ENCODE measurements at places on chromosomes 2 and 18.

GRCh38 chr2:224287531-224287930, 114.4 kb downstream of the FAM124B start:
- DNase-seq, result no peak

- DNase-seq, result no peak
Measured at GRCh38 chr2:10467401-10467800, 19.3 kb upstream of the ODC1 start.

- DNase-seq, result no peak
Measured at GRCh38 chr18:57561728-57562423, 24.6 kb downstream of the FECH start.

DNA sequence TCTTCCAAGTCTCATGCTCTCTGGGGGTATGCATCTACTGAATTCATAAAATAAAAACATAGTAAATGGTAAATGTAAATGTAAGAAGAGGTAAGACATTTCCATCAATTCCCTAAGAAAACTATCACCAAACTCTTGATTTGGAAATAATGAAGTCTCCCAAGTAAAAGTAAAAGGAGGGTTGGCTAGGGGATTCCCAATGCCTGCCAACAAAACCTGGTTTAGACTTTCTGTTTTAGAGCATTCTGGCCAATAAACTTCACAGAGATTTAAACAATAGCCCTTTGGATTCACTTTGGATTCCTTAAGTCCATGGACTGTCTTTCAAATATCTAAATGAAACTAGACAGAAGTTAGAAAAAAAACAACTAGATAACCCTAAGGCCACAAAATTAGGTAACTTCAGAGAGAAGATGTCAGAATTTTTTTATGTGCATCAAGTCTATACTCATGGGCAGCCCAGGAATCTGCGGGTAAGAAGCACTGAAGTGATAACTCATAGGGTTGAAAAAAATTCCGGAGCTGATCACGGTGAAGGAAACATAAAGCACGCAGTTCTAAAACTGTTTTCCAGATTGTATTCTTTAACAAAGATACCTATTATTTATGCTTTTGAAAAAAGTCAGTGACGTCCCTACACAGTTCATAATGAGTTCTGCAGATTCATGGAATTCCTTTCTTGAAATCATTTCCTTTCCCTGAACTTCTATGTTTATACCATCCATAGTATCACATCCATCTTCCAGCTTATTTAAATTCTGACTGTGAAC, 263.6 kb downstream of the AFF3 start:
- DNase-seq, result no peak

- DNase-seq, result no peak
Measured at GRCh38 chr18:59833785-59834184, 66.0 kb upstream of the PMAIP1 start.

GRCh38 chr2:62495761-62496160, 10.2 kb downstream of the TMEM17 start:
- DNase-seq, result no peak

- peak; percentile 3 for DNase-seq
Measured at GRCh38 chr2:31138037-31138962, at the start of gene GALNT14. TSS of gene GALNT14 (minus strand) at chr2:31138440. CDS start at chr2:31138086, 354 bp downstream.

DNA sequence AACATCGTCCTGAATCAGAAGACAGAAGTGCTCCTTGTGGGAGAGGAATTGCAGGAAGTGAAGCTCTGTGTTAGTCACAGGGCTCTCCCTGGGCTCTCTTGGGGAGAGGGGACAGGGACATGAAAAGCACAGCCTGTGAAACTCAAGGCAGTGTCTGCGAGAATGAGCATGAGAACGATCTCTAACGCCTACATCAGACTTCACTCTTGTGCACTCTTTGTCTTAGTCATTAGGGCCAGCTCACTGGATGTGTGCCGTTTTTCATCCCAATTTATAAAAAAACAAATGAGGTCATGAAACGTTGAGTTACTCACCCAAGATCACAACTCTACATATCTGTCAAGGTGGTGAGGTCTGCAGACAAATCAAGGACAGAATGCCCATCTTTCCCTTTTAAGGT, 27.0 kb upstream of the TWIST2 start:
- DNase-seq, result no peak

GRCh38 chr18:54261894-54262293, 7.4 kb upstream of the POLI start:
- no peak for DNase-seq

DNA sequence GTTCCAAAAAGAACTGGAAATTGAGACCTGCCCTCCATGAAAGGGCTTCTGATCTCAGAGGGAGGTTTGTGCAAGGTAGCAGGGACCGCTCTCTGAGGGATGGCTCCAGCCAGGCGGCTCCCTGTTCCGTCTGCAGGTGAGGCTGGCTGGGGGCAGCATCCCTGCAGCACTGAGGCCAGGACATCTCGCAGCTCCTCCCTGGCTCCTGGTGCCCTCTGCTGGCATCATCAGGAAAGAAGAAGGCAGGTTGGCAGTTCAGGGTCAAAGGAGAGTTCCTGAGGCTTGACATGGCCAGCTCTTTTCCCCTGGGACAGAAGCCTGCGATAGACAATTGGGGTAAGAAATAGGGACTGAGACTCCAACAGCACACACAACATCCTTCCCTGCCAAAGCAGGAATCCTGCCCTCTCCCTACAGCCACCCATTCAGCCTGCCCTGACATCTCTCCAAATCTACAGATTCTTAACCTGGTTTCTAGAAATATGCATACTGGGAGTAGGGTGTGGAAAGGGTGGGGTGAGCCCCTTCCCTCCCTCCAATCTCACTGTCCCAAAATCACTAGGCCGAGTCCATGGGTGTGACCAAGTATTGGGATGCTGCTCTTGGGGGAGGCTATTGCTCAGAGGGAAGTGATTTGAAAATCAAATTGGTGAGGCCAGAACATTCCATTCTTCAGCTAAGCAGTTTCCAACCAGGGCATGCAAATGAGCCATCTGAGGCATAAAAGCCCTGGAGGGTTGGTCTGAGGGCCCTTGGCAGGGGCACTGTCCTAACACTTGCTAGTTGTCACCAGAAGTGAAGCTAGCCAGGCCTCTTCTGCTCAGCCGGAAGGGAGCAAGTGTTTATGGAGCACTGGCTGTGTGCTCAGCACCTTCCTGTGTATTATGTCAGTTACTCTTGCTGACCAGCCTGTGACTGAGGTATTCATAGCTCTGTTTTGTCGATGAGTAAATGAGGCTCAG, 185.4 kb downstream of the TFCP2L1 start:
- no peak for DNase-seq

DNA sequence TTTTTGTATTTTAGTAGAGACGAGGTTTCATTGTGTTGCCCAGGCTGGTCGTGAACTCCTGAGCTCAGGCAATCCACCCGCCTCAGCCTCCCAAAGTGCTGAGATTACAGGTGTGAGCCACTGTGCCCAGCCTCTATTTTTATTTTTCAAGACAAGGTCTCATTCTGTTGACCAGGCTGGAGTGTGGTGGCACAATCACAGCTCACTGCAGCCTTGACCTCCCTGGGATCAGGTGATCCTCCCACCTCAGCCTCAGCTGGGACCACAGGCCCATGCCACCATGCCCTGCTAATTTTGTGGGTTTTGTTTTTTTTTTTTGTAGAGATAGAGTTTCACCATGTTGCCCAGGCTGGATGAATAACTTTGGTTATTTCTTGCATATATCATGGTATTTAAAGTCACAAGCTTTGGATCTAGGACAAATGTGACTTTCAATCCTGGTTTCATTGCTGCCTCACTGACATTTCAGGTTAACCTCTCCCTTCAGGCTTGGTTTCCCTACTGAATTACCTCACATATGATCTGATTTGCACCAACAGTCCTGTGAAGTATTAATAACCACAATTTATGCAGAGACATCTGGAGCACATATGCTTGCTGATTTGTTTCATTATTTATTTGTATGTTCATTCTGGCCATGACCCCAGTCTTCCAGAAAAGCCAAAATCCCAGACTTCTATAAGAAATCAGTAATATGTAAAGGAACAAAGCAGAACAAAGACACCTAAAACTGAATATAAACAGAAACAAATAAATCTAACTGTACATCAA, 17.5 kb upstream of the RAB31 start:
- no peak for DNase-seq

DNA sequence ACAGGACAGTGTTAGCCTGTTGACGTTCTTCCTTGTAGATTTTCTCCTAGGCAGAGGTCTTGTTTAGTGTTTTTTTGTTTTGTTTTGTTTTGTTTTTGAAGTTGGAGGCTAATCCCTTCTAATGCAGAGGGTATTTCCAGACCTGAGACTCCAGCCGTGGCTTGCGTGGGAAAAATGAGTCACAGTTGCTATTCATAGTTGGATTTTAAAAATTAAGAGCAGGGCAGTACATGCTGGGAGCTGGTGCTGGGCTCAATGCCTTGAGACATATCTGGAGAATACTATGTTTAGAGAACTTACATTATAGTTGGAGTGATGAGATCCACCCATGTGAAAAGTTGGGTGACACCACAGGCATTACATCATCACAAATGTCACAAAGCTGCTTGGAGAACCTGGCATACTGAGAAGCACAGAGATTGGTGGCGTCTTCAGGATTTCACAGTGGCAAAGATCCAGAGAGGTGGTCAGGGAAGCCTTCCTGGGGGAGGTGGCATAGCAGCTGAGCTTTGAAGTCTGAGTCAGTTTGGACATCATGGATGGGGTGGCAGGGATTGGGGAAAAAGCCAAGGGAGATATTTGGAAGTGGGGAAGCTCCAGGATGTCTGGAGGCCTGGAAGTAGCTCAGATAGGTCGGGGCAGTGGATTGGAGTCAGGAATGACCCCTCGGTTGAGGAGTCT, 249.4 kb downstream of the LOXHD1 start:
- no peak for DNase-seq

DNA sequence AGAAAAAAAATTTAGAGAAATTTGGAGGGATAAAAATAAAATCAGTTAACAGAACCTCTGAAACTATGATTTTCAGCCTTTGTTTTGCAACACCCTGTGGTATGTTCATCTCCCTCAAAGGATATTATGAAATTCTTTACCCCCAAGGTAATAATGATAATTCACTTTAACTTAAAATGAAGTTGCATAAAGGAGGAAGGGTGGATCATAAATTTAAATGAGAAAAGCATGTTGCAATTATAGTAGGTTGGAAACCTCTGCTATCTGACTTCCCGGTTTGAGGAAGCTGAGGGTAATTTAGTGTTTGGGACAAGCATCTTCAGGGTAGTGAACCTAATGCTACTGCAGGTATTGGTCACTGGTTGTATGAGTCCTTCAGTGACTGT, 102.9 kb downstream of the BABAM2 start:
- DNase-seq, result no peak

GRCh38 chr2:207884127-207884526, 114.4 kb upstream of the FZD5 start:
- no peak for DNase-seq

- no peak for DNase-seq
Measured at GRCh38 chr2:113038291-113038690, 14.4 kb downstream of the IL36B start.

- DNase-seq, result no peak
Measured at GRCh38 chr2:31811482-31811881, 199.3 kb downstream of the MEMO1 start.

DNA sequence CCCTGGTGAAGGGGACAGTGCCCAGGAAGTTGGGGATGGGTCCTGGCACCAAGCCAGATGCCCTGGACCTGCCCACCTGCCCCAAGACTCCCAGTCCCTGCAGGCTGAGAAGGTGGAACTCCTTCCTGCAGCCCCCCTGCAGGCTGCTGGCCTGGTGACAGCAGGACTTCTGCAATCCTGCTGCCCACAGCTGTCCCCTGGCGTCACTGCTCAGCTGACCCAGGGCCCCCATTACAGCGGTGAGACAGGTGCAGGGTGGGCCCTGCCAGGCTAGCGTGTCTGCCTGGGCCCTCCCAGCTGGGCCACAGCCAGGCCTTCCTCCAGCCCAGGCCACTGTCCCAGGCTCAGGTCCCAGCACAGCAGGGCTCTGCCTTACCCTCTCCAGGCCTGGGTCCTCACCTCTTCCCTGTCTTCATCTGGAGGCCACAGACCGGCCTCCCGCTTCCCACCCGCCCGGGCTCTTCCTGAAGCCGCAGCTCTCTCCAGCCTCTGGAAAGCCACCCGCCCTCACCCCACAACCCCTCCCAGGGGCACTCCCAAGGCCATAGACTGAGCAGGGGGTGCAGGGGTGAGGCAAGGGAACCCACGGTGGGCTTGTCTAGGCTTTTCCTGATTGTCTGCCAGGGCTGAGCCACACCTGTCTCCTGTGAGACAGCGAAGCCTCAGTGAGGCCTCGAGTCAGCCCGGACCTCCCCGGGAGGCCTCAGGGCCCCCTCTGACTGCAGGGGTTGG, 8.8 kb upstream of the ERFE start:
- no peak for DNase-seq

- no peak for DNase-seq
Measured at GRCh38 chr2:29033656-29034055, 40.7 kb downstream of the PCARE start.

GRCh38 chr2:108923736-108924579, 65.1 kb downstream of the EDAR start:
- DNase-seq, result no peak

- no peak for DNase-seq
Measured at GRCh38 chr18:10062302-10063300, 148.8 kb downstream of the VAPA start.

GRCh38 chr2:15874321-15874720, 66.0 kb upstream of the MYCN start:
- no peak for DNase-seq

- DNase-seq, result no peak
Measured at GRCh38 chr2:216549926-216550690, 51.5 kb downstream of the RPL37A start.

DNA sequence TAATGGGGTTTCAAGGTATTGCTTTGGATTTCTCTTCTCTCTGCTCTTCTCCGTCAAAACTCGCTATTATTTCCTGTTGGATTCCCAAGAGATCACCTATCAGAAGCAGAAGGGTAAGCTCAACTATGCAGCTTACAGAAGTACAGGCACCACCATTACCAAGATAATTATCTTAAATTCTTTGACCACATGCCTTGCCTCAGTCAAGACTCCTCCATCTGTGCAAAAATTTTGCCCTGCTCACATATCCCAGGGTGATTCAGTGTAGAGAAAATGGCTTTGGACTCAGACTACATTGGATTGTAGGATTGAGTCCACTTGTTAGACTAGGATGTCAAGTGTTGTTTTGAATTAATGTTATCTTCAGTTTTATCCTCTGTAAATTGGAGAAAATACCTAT, 698.7 kb downstream of the TDRD15 start:
- DNase-seq, result no peak

- no peak for DNase-seq
Measured at GRCh38 chr2:240212425-240213225, 72.2 kb upstream of the OTOS start.

DNA sequence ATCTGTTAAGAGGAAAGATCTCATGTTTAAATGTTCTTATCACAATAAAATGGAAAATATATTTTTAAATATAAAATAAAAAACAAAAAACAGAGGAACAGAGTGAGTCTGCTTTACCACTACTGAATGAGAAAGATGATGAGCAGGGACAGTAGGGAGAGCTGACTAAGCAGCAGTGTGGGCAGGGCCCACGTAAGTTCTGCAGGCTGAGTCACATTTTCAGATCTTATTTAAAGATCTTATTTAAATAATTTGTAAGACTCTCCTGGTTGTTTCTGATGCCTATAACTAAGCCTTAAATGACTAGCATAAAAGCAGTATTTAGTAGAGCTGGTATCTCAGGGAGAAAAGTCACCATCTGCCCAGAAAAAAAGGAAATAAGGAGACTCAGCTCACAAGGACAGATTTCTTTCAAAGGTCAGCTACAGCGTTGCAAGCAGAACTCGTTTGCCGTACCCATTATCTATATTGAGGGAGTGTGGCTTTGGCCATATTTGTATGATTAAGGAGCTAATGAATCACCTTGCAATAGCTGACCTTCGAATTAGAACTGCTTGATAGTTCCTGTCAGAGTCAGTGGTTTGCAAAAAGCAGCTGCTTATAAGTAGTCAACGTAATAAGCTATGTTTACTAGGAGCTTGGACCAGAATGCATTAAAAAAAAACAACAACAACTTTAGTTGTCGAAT, 322.1 kb upstream of the CHAC2 start:
- no peak for DNase-seq
